ENCODE measurements at places on chromosomes 5 and 9.

DNA sequence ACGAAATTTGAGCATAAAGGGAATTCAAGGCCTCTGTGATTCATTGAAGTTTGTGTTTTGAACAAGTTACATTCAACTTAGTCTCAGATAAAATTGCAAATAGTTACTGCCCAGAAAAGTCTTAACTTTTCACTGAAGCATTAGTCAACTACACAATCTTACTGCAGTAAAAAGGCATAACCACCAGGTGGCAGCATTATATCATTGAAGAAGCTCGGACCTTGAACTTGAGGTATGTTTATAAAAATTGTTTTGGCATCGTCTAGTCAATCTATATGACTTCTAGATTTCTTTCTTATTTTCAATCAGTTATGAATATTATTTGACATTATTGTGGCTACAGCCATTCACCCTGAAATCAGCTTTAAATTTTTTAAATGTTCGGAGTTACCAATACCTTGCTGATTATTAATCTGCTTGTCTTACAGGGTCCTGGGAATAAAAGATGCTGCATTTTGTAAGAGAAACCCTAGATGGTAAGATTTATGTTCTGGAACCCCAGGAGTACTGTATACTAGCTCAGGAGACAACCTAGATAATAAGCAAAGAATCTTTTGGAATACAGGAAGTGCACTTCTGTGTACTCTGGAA, 83.9 kb upstream of the GRAMD2B start:
- DNase-seq = peak; percentile 58

GRCh38 chr9:23717505-23717904, 108.5 kb downstream of the ELAVL2 start:
- DNase-seq = no peak

DNA sequence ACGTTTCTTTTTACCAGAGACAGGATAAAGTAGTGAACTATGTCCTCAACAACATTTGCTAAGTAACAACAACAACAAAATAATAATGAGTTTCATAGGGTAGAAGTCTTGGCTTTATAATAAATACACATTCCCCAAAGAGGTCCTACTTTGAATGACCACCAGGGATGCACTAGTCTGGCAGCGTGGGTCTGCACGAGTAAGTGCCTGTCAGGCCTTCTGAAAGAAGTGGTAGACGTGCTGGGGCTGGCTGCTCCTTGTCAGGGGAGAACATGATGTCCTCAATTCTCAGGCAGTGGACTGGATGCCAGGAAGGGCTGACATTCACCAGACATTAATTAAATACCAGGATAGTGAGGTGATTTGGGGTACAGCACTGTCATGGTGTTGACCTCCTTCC, 331.1 kb downstream of the TMEM38B start:
- DNase-seq = no peak

- DNase-seq = no peak
These were observed 264.0 kb upstream of the TRIM32 start for GRCh38 chr9:116423149-116423548.

GRCh38 chr9:21970800-21971640, 23.2 kb downstream of the CDKN2A start:
- no peak for DNase-seq

DNA sequence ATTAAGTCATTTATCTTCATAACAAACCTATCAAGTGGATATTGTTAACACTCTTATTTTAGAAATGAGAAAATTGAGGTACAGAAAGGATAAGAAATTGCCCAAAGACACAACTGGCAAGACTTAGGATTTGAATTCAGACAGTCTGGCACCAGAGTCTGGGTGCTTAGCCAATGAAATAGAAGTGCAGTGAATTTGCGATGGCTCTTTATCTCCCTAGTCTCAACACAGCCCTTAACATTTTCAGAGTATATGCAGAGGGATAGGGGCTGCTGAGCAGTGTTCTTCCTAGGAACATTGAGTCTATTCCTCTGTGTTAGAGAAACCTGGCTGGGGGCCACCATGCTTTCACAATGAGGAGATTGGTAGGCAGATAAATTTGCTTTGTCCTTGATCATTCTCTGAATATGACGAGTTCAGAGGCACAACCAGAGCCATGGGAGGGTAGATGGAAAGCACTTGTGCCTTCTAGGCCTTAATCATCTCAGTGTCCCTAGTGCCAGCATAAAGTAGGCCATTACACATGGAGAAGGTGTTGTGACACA, 6.1 kb upstream of the FSD1L start:
- no peak for DNase-seq

DNA sequence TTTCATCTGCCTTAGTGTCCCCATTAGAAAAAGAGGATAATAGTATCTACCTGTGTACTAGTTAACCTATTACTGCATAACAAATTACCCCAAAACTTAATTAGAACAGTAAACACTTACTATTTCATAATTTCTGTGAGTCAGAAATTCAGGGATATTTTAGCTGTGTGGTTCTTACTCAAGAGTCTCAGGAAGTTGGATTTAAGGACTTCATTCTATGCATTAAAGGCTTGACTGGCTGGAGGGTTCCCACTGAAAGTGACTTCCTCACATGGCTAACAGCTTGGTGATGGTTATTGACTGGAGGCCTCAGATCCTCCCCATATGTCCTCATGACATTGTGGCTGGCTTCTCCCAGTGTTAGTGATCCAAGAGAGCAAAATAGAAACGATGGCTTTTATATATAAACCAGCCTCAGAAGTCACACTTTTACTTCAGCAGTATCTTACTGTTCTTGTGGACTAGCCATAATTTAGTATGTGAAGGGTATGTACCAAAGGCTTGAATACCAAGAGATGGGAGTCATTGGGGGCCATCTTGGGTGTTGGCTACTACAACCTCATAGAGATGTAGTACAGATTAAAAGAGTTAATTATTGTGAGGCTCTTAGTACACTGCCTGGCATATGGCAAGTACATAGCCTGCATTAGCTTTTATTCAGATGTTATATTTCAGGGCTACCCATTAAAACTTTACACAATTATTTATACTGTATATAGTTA, 9.9 kb downstream of the RAD23B start:
- DNase-seq = no peak

DNA sequence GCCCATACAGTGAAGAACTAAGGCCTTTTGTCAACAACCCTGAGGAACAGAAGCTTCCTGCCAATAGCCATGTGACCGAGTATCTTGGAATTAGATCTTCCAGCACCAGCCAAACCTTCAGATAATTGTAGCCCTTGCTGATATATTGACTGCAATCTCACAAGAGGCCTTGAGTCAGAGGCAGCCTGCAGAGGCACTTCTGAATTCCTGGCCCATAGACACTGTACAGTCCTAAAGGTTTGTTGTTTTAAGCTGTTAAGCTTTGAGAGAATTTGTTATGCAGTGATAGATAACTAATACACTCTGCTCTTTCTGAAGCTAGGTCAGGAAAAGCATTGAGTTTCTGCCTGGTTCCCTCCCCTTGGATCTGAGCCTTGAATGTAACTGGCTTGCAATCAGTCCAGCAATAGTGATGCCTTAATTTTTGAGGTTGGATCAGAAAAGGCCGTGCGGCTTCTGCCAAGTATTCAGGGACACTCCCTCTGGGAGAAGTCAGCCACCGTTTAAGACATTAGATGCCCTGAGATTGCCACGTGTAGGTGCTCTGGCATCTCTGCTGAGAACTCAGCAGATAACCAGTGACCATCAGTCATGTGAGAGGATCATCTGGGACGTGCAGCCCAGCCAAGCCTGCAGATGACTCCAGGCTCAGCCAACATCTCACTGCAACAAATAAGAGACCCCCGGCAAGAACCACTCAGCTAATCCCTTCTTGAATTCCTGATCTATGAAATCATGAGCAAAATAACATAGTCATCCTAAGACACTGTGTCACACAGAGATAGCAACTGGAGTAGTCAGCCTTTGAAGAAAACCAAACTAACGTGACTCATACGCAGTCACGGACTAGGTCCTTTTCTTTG, 126.8 kb upstream of the STC2 start:
- no peak for DNase-seq

DNA sequence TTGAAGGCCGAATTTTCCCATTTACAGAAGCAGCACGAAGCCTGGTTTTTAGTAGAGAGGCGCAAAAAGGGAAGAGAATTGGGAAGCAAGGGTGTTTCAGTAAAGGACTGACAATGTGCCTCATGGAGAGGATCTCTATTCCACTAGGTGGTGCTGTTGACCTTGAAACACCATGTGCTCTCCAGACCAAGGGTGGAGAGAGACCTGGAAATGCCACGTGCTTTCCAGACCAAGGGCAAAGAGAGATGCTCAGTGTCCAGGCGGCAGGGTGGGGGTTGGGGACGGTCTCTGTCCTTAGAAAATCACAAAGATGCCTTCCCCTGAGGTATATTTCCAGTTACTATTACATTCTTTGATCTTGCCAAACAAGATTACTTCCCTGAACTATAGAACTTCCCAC, 425.3 kb downstream of the CSNK1G3 start:
- no peak for DNase-seq

GRCh38 chr9:129773262-129774048, 20.6 kb upstream of the PTGES start:
- no peak for DNase-seq

- DNase-seq = no peak
These were observed 33.6 kb upstream of the HRH2 start for GRCh38 chr5:175624316-175624715.

DNA sequence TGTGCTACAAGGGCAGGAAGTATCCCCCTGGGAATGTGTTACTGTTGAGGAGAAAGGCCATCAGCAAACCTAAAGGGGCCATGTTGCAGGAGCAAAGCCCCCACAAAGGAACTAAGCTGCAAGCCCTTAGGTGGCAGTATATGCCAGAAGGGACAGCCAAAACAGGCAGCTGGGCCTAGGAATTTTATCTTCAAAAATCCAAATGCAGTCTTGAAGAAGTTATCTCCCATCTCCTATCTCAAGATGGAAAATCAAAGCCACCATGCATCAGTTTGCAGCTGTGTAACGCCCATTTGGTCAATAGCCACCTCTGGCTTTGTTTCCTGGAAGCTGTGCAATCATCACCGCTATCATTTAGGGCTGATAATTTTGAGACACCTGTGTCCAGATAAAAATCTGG, 400.3 kb downstream of the ARHGEF28 start:
- no peak for DNase-seq

GRCh38 chr5:158700231-158701006, 399.3 kb downstream of the EBF1 start:
- no peak for DNase-seq

DNA sequence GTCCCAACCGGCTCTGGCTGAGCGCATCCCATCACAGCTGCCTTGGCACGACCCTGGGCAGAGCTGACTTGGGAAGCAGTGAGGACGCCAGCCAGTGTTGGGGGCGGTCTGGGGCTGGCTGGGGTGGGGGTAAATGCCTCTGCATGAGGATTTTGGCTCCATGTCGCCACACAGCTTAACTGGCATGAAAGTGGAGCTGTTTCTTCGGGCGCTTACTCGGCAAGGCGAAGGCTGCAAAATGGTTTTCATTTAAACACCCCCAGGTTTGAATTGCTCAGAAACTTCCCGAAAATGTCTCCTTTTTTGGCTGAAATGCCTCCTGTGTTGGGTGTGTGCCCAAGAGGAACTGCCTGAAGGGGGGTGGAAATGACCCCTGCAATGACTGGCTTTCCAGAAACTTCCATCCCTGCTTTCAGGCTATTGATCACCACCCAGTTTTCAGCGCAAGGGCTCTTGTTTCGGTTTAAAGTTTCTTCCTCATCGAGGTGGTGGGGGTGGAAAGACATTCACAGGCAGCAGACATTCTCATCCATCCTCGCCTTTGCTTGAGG, 38.3 kb downstream of the PTGES start:
- no peak for DNase-seq

- DNase-seq = no peak
These were observed 25.6 kb downstream of the CSF2 start for GRCh38 chr5:132099076-132099748.

- no peak for DNase-seq
These were observed 35.5 kb downstream of the ADAM19 start for GRCh38 chr5:157540124-157540523.

- no peak for DNase-seq
These were observed 4.6 kb upstream of the OR1L4 start for GRCh38 chr9:122719218-122719617.

DNA sequence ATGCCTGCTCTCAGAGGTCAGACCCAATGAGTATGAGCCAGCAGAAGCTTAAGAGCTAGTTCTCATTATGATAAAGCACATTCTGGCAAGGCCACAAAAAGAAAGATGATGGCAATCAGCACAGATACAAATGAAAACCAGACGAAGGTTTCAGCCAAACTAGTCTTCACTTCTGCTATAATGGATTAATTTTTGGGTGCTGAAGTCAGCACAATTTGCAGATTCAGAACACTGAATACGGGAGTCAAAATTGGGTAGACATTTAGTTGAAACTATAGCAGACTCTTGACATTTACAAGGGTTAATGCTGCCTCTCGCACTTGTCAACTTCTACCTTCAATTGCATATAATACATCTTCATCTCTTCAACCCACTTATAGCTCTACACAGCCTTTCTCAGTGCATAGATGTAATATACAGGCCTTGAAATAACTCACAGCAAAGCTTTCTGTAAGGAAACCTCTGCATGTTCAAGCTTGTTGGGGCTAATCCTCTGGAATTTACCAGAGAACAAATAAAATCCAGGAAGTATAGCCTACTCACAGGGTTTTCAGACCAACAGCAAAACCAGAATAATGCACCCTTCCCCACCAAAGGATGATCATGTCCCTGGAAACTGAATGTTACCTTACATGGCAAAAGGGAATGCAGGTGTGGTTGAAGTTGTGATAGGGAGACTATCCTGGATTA, 77.1 kb downstream of the BAAT start:
- DNase-seq = no peak

DNA sequence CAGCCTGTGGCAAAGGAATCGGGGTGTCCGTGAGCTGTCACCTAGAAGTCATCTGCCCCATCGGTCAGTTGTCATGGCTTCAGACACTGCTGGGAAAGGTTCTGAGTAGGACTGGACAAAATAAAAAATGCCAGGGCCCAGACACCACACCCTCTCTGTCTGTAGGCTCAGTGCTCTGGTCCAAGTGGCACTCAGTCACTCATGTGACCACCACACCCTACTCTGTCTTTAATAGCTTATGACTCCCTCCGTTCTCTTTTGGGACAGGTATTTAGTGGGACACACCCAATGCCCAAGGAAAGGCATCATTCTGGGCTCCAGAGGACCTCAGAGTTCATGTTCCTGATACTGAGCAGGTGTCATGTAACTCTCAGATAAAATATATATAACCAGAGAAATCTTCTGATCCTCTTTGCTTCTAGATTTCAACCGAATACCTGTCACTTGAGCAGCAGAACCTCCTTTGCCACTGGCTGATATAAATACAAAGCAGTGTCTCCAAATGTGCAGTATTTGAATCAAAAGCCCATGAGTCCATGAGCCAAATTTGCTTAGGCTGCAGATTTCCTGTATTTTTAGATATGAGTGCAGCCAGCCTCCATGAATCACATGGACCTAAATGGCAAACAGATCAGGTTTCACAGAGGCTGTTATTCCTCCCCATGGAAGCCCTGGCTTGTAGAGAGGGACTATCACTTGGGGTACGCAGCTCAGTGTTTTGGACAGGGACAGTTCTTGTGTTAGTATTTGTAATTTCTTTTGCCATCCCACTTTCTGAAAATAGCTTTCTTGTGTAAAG, 272.0 kb downstream of the ARHGAP26 start:
- no peak for DNase-seq

GRCh38 chr5:55608595-55609349, 74.0 kb upstream of the PLPP1 start:
- DNase-seq = no peak
